Fibroblast of villous mesenchyme (primary cell): ENCODE measurements at places on chromosomes 2 and 18. TPM values are rescaled to one million over a fixed set of nuclear protein-coding genes. Genes with fewer than 3 reads are reported as not detected.

Gene ANKRD62
- not detected in 2 replicates for total RNA-seq

Gene RAX
- total RNA-seq = not detected in 2 replicates

Gene REG3A
- total RNA-seq = not detected in 2 replicates

Gene SCN7A
- under 0.01 and 0.32 TPM in 2 replicates for total RNA-seq

Gene CCDC148
- total RNA-seq = 0.32 and 2.6 TPM in 2 replicates

Gene DQX1
- total RNA-seq = not detected in 2 replicates

Gene SKOR2
- not detected in 2 replicates for total RNA-seq

Gene MBD1
- total RNA-seq = 69.5 and 70.9 TPM in 2 replicates

Gene GNLY
- not detected in 2 replicates for total RNA-seq

Gene CDH20
- under 0.01 and 0.32 TPM in 2 replicates for total RNA-seq
